ENCODE measurements at places on chromosomes 6 and 20. TPM values are rescaled to one million over a fixed set of nuclear protein-coding genes. Genes with fewer than 3 reads are reported as not detected.
A peak's percentile ranks its signal among the peaks of the same experiment; 100 is the strongest.

- DNase-seq = no peak
- H3K4me1 ChIP-seq = peaks cover 7% of the 10 kb centered on the region
- no peak overlapping the region for H3K27ac ChIP-seq
- no peak overlapping the region for H3K4me3 ChIP-seq
- H3K27me3 ChIP-seq = no peaks in the 10 kb centered on the region
Measured at GRCh38 chr20:54633374-54634355, 158.3 kb downstream of the DOK5 start.

DNA sequence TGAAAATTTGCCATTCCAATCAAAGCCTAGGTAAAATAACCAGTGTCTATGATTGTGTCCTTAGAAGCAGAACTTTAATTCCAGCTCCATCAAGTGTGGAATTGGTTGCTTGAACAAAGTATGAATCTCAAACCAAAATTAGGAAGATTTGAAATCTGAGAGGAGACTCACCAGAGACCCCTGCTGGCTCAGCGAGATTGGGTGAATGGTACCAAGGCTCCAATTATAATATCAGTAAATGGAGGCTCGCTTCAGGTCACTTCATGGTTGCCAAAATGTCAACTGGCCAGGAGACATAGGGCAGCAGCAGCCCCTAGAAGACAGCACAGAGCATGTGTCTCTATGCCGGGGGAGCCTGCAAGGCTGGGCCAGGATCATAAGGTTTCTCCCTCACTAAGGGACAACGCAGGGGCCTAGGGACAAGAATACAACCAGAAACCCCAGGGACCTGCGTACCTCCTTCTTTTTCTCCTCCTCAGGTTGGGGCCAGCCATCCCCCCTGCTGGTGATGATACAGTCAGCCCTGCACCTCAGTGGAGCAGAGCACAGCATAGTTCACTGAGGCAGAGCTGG lies 14.0 kb downstream of the RBL1 start:
- H3K27me3 ChIP-seq = no peaks in the 10 kb centered on the region
- no peak overlapping the region for H3K27ac ChIP-seq
- H3K4me1 ChIP-seq = no peaks in the 10 kb centered on the region
- no peak for DNase-seq
- no peak overlapping the region for H3K4me3 ChIP-seq

- no peaks in the 10 kb centered on the region for H3K27me3 ChIP-seq
- H3K27ac ChIP-seq = no peak overlapping the region
- no peaks in the 10 kb centered on the region for H3K36me3 ChIP-seq
- no peak for DNase-seq
- no peak overlapping the region for H3K4me3 ChIP-seq
- H3K4me1 ChIP-seq = no peaks in the 10 kb centered on the region
Measured at GRCh38 chr6:10166031-10166430, 248.8 kb downstream of the TFAP2A start.

DNA sequence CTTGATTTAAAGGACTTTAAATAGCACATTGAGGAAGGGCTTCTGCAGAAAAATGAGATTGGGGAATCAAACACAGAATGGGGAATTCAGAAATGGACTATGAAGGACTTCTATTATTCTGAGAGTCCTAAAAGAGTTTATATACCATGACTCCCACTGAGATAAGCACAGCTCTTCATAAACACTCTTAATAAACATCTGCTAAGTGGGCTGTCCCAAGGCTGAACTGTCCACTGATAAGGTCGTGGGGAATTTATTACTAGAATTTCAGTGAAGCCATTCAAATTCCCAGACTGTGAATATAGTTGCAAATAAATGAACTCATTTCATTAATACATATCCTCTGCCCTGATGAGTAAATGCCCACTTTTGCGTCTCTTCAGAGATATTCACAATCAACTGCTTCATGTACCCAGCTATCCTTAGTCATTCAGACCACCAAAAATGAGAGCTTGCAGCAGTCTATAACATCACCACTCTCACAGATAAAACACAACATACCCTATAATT lies 468.2 kb upstream of the RUNX2 start:
- no peak for DNase-seq
- no peaks in the 10 kb centered on the region for H3K4me1 ChIP-seq

- H3K27me3 ChIP-seq = peaks cover 38% of the 10 kb centered on the region
- H3K27ac ChIP-seq = no peak overlapping the region
- no peak overlapping the region for H3K4me3 ChIP-seq
- no peaks in the 10 kb centered on the region for H3K4me1 ChIP-seq
Measured at GRCh38 chr6:168102315-168102985, 23.4 kb upstream of the FRMD1 start.

GRCh38 chr20:57432862-57433491 lies 41.8 kb downstream of the RBM38 start:
- no peaks in the 10 kb centered on the region for H3K36me3 ChIP-seq
- no peaks in the 10 kb centered on the region for H3K27me3 ChIP-seq
- peak; percentile 85 for DNase-seq
- H3K27ac ChIP-seq = peak overlapping the region; percentile 85
- peaks cover 53% of the 10 kb centered on the region for H3K4me1 ChIP-seq
- H3K4me3 ChIP-seq = peak overlapping the region; percentile 12

DNA sequence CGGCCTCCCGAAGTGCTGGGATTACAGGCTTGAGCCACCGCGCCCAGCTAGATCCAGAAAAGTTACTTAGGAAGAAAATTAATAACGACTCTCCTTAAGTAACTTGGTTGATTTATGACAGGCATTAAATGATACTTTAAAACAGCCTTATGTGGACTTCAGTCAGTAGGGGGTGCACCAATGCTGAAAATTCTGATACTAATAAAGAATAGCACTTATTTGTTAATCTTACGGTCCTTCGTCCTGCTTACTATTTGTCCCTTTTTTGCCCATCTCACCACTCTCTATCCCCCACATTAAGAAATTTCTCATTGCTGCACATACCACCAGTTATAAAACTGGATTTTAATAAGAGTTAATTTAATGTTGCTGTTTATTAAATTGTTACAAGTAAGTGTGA lies 12.7 kb upstream of the PRELID3B start:
- no peaks in the 10 kb centered on the region for H3K4me1 ChIP-seq
- no peak overlapping the region for H3K4me3 ChIP-seq
- no peaks in the 10 kb centered on the region for H3K36me3 ChIP-seq
- no peak overlapping the region for H3K27ac ChIP-seq
- DNase-seq = no peak

GRCh38 chr20:49980140-49981008 lies 2.4 kb upstream of the SNAI1 start:
- no peaks in the 10 kb centered on the region for H3K36me3 ChIP-seq
- no peaks in the 10 kb centered on the region for H3K27me3 ChIP-seq
- H3K4me3 ChIP-seq = no peak overlapping the region
- H3K4me1 ChIP-seq = peaks cover 30% of the 10 kb centered on the region
- no peak overlapping the region for H3K27ac ChIP-seq

Gene KIF13A
- 70.4 TPM for total RNA-seq

Gene MAFB
- 8.8 TPM for total RNA-seq

Gene KCNK16
- not detected for total RNA-seq

Gene ADGB
- not detected for total RNA-seq

Gene HLA-DMA
- 11.5 TPM for total RNA-seq

Measured in psoas muscle (tissue), 8 donors.